Spinal cord (tissue), 10 donors: ENCODE measurements at places on chromosomes 16 and 17. TPM values are rescaled to one million over a fixed set of nuclear protein-coding genes. Genes with fewer than 3 reads are reported as not detected.

GRCh38 chr16:10181196-10182162 is 749 bp downstream of the GRIN2A start:
- peaks cover 41% of the 10 kb centered on the region for H3K4me1 ChIP-seq
- DNase-seq: no peak
- H3K27ac ChIP-seq: peak overlapping the region; percentile 6

KLHL10 gene
- total RNA-seq: 0.30 TPM

GRCh38 chr17:81869221-81870130 is 1.7 kb downstream of the ARHGDIA start:
- H3K27ac ChIP-seq: peak overlapping the region; percentile 82
- H3K27me3 ChIP-seq: no peaks in the 10 kb centered on the region
- DNase-seq: no peak
- peak overlapping the region; percentile 73 for H3K4me3 ChIP-seq
- peaks cover 40% of the 10 kb centered on the region for H3K4me1 ChIP-seq

DNA sequence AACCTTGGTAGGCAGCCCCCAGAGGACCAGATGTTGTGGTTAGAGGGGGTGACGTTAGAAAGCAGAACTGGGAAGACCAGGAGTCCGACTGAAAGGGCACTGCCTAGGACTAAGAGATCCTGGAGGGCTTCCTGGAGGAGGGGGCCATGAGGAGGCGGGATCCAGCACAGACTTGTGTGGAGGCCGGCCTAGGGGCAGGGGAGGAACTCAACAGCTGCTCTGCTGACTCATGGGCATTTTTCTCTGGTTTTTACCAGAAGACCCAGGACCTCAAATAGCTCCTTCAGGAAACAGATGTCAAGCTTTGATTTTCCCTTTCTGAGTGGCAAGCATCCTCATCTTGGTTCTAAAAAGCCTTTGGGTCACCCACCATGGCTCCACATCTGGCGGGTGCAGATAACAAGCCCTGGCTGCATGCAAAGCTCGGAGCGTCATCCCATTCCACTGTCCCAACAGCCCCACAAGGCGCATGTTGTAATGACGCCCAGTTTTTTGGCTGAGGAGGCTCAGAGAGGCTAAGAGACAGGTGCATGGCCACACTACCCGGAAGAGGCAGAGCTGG is 29.0 kb downstream of the IL21R start:
- no peak for DNase-seq
- no peaks in the 10 kb centered on the region for H3K36me3 ChIP-seq
- H3K4me1 ChIP-seq: no peaks in the 10 kb centered on the region
- no peak overlapping the region for H3K27ac ChIP-seq
- no peaks in the 10 kb centered on the region for H3K27me3 ChIP-seq

DNA sequence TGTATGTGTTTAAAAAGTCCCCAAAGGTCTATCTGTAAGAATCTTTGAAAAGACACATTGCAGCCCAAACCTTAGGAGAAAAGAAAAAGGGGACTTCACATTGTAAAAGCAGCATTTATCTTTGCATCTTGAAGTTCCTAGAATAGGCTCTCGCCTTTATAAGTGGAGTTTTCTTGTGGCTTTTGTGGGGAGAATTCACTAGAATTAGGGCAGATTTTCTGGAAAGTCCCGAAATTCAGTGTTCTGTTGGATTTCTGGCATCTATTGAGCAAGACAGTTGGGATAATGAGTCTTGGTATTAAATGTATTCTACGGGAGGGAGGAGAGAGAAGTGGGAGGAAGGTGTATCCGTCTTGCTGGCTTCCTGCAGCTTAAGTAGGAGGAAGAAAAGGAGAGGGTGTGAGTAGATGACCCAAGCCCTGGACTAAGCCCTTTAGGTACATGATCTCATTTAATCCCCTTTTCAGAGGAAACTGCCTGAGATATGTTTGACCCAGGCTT is 62.6 kb downstream of the PRKCA start:
- H3K27me3 ChIP-seq: no peaks in the 10 kb centered on the region
- H3K4me1 ChIP-seq: peaks cover 3% of the 10 kb centered on the region

DNA sequence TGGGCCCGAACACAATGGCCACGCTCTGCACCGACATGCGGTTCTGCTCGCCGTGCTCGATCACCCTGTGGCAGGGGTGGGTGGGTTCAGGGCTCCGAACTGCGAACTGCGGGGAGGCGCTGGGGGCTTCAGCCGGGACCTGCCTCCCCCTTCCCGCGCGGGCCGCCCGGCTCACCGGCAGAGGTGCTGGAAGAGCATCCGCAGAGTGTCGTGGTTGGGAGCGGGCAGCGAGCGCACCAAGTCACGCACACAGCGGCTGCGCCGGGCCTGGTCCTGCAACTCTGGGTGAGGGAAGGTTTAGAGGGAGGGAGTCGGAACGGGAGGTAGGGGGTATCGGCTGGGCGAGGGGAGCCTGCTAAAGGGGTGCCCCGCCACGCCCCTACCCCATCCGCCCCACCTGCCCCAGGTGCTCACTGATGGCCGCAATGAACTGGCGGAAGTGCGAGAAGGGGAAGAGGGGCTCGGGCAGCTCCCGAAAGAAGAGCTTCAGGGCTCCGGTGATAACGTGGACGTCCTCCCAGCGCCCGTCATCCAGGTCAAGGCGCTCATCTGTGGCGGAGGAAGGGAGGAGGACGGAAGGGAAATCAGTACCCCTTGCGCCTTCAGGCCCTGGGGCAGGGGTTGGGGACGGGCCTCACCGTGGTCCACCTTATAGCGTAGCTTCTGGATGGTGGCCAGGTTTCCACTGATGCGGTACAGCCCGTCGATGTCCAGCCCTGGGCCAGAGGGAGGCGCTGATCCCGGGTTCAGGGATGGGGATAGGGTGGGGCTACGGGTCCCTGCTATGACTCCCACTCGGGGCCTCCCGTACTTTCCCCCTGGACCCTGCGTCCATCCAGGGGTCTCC is 36.9 kb downstream of the ARHGAP27 start:
- peaks cover 16% of the 10 kb centered on the region for H3K4me1 ChIP-seq
- no peak overlapping the region for H3K27ac ChIP-seq
- peak overlapping the region; percentile 37 for H3K4me3 ChIP-seq
- no peaks in the 10 kb centered on the region for H3K27me3 ChIP-seq

RND2 gene
- 19.2 TPM for total RNA-seq

DNA sequence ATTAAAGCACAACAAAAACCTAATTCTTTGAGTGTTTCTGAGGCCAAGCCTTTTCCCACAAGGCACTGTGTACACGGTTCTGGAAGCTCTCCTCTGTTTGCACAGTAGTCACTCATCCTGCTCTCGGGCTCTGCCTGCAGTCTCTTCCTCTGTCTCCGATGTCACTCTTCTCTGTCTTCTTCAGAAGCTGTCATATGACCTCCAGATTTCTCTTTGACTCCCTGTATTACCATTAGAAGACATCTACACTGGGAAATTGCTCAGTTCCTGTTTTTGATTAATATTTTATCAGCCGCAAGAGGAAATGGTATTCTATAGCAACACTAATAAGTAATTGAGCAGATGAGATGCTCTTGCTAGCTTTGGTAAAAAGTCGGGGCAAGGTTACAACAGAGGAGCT is 422.9 kb downstream of the WWOX start:
- no peak for DNase-seq
- no peaks in the 10 kb centered on the region for H3K36me3 ChIP-seq
- no peak overlapping the region for H3K4me3 ChIP-seq
- peaks cover 2% of the 10 kb centered on the region for H3K4me1 ChIP-seq
- H3K27ac ChIP-seq: no peak overlapping the region
